ENCODE measurements at places on chromosomes 16 and 17.

- no peak for DNase-seq
These were observed 89.5 kb downstream of the MARF1 start for GRCh38 chr16:15553313-15554088.

DNA sequence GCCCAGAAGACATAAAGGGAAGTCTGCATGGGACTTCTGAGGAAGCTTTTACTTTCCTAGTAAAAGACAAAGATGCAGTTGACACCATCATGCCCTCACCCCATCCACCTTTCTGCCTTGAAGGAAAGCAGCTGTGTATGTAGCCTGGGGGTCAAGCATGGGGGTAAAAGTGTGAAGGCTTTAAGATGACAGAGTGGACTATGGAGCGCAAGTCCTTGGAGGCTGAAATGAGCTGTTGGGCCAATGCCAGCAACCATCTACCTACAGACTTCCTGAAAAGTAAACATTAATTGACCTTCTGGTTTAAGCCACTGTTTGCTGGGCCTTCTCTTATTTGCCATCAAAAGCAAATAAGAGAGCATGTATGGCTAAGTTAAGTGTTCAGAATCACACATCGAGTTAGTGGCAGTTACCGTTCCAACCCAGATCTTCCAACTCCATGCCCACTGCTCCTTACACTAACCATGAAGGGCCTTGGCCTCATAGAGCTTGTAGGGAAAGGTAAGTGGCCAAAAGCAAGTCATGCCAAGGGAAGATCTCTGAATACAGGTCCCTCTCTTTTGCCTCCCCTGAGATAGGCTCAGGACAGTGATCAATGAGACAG lies 30.0 kb downstream of the SLC13A5 start:
- no peak for DNase-seq

GRCh38 chr16:73068541-73069401 lies 20.8 kb upstream of the ZFHX3 start:
- peak; percentile 79 for DNase-seq

DNA sequence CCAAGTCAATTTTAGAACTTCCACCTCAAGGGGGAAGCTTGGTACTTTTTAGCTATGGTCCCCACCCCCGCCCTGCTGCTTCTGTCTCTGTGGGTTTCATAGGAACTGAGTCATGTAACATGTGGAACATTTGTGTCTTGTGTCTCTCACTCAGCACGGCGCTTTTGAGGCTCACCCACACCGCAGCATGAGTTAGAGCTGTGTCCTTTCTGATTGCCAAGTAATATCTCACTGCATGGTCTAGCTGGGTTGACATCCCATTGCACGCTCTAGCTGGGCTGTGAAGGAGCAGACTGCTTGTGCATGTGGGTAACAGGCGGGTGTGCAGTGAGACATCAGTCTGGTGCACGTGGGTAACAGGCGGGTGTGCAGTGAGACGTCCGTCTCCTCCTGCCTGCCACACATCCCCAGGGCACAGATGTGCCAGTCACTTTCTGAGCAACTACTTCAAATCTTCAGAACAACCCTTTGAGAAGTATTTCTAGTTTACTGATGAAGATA lies 26.4 kb upstream of the SLC7A5 start:
- DNase-seq: no peak

DNA sequence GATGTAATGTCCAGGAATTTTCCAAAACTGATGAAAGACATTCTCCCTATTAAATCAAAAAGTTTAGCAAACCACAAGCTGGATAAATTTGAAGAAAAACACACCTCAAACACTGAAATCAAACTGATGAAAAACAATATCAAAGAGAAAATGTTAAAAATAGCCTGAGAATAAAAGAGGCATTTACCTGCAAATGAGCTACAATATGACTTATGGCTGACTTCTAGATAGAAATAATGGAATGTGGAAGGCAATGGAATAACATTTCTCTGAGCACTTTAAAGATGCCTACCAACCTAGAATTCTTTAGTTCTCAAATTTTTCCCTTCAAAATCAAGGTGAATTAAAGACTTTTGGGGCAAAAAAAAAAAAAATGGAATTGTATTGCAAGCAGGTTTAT lies 52.4 kb upstream of the HSBP1 start:
- no peak for DNase-seq

DNA sequence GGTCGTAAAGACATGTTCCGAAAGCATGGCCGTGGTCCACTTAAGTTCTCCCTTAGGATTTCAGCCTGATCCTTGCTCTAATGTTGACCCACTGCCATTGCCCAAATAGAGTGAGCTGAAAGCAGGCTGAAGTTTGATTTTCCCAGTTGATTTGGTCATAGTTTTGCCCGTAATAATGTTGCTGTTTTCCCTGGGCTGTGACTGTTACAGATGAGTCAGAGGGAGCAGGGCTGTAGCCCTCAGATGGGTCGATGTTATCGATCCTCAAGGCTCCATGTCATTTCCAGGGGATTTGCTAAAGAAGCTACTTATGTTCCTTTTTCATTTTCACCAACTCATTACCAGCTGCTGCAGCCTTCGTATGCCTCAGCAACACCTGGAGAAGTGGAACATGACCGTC lies 169.0 kb upstream of the ZFHX3 start:
- DNase-seq: no peak

DNA sequence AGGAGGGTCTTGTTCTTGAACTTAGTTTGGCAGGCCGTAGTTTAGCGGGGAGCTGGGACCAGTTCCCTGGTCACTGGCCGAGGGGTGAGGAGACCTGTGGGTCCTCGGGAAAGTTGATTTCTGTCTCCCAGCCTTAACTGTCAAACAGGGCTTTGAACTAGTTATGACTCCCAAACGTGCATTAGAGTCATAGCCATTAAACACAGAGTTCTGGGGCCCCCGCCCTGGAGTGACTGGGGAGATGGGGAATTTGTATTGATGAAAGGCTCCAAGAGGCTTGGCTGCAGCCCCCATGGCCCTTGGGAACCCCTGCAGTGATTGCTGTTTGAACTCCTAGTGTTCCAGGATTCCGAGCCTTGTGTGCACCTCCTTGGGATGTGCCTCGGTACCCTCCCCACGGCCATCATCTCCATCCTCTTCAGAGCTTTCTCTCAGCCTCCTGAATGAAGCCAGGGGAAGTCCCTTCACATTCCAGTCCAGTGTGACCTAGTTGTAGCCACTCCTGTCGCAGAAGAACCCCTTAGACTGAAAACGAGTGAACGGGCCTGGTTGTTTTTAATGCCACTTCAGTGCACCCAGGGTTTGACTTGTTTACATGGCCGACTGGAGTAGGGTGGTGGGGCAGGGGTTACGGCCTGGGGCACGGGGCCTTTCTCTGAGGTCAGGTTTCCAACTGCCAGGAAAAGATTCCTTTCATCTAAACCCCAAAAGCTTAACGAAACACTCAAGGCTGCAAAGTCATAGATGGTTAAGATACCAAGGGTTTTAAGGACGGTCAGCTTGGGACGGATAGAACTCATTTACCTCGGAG lies 1.4 kb downstream of the MPRIP start:
- no peak for DNase-seq

- DNase-seq: no peak
These were observed 27.1 kb upstream of the CREBBP start for GRCh38 chr16:3907586-3907985.

DNA sequence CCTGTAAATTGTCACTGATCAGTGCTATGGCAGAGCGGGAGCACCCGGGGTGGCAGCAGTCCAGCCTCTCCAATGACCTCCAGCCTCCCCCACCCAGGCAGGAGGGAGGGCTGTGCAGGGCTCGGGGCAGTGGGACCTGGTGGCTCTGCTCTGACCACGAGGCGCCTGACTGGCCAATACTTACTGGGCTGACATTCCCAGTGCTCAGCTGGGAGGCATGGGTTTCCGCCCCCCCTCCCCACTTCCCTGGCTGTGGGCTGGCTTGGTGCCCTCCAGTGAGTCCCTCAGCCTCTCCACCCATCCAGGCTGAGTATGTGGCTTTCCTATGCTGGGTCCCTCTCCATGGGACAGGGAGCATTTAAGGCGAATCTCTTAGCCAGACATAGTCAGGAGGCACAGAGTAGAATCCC lies 2.7 kb downstream of the SOCS3 start:
- DNase-seq: no peak

DNA sequence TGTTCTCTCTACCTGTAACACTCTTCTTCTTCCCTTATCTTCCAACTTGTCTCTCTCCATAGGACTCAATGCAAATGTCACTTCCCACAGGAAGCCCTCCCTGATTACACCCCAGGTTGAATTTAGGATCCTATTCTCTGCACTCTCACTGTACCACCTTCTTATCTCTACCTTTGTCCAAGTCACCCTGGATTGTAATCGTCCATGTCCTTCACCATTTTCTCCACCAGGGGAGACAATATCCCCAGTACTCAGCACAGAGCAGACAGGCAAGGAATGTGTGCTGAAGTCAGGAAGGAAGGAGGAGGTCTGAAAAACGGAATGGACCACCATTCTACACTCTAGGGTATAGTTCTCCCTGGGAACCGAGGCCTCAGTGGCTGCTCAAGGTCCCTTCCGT lies 14.2 kb downstream of the C16orf82 start:
- no peak for DNase-seq

GRCh38 chr17:16037636-16038035 lies 38.0 kb downstream of the TTC19 start:
- DNase-seq: no peak

GRCh38 chr17:12070561-12070960 lies 49.9 kb downstream of the MAP2K4 start:
- no peak for DNase-seq

GRCh38 chr17:50919321-50920040 lies 53.3 kb upstream of the TOB1 start:
- DNase-seq: peak; percentile 97

DNA sequence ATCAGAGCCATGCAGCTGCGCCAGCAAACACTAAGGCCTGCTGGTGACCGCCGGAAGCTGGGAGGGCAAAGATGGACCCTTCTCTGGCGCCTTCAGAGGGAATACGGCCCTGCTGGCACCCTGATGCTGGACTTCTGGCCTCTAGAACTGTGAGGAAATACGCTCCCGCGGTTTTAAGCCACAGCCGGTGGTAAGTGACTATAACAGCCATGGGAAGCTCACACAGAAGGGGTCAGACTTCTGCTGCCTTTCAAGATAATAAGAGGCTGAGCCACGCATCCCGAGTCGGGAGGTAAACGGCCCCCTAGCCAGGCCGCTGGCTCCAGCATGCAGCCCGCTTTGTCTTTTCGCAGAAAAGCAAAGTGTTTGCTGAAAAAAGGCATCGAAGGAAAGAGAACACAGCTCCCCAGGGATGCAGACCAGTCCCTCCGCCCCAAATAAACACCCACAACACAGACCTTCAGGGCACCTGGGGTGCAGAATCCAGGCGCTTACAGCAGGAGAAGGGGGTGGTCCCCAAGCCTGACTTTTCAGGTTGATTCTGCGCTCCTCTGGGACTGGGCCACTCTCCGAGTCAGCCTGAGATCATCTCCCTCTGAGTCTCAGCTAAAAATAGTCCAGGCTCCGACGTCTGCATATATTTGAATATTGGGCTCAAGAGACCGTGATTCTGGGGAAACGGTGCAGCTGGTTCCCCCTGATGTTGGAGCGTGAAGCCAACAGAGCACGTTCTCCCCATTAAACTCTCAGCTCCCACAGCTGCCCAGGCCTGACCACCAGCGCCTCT lies 89.7 kb downstream of the MGAT5B start:
- no peak for DNase-seq

DNA sequence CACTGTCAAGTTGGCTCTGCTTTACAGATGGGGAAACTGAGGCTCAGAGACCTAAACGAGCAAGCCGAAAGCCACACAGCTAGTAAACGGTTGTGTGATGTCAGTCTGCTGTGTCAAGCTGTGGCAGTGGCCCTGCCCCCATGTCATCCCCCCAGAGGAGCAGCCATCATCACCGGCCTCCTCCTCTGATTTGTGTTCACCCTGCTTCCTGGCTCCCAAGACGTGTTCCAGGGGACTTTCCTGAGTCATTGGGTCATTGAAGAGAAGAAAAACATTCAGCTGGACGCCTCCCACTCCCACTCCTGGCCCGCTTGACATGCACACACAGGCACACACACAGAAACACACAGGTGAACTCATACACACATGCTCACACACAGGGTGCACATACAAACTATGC lies 54.0 kb upstream of the CIBAR2 start:
- no peak for DNase-seq

- no peak for DNase-seq
These were observed 61.1 kb upstream of the MTMR4 start for GRCh38 chr17:58575511-58575910.

DNA sequence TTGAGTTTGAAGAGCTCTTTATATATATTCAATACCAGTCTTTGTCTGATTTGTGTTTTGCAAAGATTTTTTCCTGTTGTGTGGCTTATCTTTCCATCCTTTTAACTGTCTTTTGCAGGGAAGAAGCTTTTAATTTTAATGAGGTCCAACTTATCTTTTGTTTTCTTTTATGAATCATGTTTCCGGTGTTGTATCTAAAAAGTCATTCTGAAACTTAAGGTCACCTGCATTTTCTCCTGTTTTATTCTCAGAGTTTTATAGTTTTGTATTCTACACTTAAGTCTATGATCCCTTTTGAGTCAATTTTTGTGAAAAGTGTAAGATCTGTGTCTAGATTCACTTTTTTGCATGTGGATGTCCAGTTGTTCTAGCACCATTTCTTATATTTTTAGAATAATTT lies 24.6 kb upstream of the COX10 start:
- DNase-seq: no peak

GRCh38 chr17:50681263-50682200 lies 26.2 kb downstream of the ANKRD40 start:
- peak; percentile 14 for DNase-seq

DNA sequence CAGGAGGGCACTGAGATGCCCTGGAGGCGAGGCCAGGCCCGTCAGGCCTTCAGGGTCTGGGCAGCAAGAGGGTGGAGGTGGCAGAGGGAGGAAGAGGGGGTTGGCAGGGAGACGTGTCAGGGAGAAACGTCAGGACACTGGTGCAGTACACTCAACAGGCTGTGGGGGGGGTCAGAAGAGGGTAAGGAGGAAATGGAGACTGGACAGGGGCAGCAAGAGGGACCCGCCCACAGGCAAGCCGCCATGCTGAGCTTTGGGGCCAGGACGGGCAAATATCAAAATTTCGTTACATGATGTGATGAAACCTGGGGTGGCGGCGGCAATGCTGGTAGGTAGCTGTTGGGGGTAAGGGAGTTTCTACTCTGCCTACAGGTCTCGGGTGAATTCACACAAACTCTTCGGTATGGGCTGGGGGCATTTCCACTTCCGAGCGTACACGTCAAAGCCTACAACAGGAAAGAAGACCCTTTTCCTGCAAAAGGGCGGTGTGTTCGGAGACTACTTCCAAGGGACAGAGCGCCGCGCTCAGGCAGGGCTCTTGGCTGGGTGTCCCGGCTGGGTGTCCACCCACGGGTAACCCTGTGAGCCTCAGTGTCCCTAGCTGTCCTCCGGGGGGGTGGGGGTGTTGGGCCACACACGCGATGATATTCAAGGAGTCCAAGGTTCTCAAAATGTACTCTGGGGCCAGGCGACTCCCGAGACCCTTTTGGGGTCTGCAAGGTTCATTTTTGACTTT lies 43.3 kb upstream of the ATP2A3 start:
- DNase-seq: no peak

- no peak for DNase-seq
These were observed 11.0 kb downstream of the MPO start for GRCh38 chr17:58269557-58270291.

GRCh38 chr17:78450696-78451345 lies 72.4 kb downstream of the PGS1 start:
- no peak for DNase-seq
